ENCODE measurements at places on chromosomes 3 and 15.

GRCh38 chr3:187967993-187968392 lies 186.0 kb upstream of the LPP start:
- no peak for DNase-seq

DNA sequence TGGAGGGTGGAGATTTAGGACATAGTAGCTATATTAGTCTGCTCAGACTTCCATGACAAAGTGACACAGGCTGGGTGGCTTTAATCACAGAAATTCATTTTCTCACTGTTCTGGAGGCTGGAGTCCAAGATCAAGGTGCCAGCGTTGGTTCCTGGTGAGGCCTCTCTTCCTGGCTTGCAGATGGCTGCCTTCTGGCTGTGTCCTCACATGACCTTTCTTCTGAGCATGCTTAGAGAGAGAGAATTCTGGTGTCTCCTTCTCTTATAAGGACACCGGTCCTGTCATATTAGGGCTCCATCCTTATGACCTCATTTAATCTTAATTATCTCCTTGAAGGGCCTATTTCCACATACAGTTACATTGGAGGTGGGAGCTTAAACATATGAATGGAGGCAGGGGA lies 14.9 kb upstream of the SHC4 start:
- no peak for DNase-seq

- DNase-seq = no peak
These were observed 29.3 kb downstream of the GRAMD2A start for GRCh38 chr15:72168131-72168807.

DNA sequence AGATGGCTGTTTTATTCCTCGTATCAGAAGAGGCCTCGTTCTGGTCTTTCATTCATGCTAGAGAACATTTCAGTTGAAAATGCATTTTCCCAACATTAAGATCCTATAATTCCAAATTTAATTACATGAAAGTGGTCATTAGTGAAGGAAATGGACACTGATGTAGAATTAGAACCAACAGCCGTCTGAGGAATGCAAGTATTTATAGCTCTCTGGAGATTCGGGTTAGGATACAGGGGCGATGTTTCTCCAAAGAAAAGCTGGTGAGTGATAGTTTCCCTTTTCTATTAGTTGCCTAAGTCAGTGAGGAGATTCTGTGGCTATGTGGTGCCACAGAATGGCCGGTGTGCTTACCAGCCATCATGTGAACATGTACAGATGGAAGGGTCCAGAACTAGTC lies 109.0 kb upstream of the IL12A start:
- DNase-seq = no peak

- DNase-seq = no peak
These were observed 4.2 kb downstream of the MOBP start for GRCh38 chr3:39471652-39472051.

DNA sequence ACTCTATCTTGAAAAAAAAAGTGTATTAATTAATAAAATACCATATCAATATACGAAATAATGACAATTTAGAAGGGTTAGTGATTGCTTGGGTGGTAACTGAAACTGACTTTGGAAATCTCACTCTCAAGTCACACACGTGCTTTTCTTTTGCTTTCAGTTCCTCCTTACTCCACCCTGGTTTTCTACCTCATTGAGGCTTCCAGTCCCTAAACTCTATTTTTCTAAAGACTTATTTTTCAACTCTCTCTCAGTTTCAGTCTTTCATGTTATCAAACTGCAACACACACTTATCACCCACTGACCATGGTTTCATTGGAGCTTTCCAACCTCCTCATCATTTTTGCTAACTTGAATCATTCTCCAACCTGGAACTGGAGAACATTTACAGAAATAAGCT lies 23.5 kb downstream of the IL12A start:
- DNase-seq = peak; percentile 62

GRCh38 chr3:111277226-111277625 lies 205.6 kb downstream of the NECTIN3 start:
- DNase-seq = no peak

DNA sequence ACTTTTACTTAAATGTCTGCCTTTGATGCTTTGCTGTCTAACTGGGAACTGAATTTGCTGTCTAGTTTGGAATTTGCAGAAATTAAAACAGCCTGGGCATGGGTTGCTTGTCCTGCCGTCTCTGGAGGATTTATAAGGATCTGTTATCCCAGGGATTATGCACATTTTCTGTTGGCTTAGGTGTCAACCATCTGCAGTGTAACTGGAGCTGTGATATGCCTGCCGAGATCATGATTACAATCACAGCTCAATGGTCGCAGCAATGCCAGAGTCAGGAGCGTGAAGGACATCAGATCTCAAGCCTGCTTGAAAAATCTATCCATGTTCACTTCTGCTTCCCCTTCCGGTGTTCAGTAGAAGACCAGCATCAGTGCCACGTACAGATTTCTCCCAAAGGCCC lies 41.8 kb upstream of the SETMAR start:
- DNase-seq = no peak

DNA sequence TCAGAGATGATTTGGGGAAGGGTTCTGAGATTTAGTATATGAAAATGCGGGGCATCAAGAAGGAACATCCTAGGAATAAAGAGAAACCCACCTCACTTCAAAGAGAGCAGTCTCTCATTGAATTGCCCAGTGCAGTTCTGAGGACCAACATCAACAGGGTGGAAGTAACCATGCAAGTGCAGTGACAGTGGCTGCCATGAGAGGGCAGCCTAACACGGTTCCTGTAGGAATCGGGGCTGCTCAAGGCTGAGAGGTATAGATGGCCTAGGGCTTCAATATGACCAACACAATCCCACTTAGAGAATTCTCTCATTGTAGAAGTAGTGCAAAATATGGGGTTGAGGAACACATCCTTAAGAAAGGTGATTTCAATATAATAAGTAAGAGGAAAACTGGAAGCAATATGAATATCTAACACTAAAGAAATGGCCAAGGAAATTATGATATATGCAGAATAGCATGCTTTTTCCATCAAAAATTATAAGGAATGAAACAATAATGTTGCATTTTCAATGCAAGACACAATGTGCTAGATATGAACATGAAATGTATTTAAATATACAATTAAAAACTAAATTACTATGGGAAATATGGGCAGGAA lies 51.1 kb upstream of the ARRDC4 start:
- peak; percentile 74 for DNase-seq

GRCh38 chr3:46578973-46579755 lies 13.1 kb upstream of the LRRC2 start:
- DNase-seq = no peak

GRCh38 chr3:72950801-72951200 lies 45.8 kb upstream of the PPP4R2 start:
- no peak for DNase-seq

GRCh38 chr3:160837394-160837980 lies 81.5 kb downstream of the PPM1L start:
- peak; percentile 9 for DNase-seq

DNA sequence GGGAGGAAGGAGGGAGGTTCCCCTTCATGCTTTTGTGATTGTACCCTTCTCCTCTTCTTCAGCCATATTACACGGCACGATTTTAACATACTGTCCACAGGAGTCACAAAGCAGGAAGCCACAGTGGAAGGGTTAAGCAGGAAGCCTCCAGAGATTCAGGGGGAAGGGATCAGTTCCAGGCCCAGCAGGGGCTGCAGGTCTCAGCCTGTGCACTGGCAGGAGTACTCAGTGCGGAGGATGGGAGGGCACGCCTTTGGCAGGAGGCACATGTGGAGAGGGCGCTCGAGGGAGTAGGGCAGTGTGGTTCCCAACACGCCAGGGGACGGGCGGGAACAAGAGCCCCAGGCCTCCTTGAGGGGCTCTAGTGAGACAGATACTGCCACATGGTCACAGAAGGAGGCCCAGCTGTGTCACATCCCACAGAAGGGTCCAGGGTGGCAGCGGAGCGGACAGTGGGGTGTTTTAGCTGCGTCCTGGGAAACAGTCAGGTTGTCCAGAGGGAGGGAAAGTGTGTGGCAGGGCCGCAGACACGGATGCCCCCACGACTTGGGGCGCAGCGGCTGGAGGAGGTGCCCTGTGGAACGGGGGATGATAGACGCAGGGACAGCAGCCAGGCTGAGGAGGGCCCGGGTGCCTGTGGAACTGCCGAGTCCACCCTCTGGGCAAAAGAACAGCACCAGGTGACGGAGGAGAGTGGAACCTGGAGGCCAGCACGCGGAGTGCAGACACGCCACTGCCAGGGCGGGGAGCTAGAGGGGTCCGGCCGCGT lies 77.5 kb downstream of the CHSY1 start:
- no peak for DNase-seq

- no peak for DNase-seq
These were observed 26.3 kb downstream of the SCN11A start for GRCh38 chr3:39025222-39025970.

DNA sequence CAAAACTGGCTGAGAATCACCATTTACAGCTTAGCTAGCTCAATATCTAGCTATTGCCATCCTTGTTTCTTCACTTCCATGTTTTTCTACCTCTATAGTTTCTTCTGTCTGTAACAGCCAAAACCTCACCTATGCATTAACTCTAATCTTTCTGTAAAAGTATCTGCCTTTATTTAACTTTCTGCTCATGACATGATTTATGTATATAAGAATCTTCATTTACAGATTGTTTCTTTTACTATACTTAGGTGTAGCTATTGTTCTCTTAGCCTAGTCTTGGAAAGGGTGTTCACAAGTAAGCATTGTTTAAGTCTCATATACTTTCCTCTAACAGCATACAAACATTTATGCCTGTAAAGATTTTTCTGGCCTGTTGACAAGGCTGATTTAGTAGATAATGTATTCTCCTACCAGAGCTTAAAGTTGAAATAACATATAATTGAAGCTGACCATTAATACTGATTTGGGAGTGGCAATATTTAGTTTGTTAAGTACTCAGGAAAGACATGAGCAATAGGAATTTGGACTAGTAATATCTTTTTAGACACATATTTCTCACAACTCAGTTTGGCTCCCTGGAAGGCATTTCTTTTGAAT lies 9.4 kb downstream of the FILIP1L start:
- no peak for DNase-seq

GRCh38 chr3:58867621-58868020 lies 182.2 kb downstream of the CFAP20DC start:
- no peak for DNase-seq

- DNase-seq = no peak
These were observed 241.2 kb upstream of the FEZF2 start for GRCh38 chr3:62614527-62614926.

DNA sequence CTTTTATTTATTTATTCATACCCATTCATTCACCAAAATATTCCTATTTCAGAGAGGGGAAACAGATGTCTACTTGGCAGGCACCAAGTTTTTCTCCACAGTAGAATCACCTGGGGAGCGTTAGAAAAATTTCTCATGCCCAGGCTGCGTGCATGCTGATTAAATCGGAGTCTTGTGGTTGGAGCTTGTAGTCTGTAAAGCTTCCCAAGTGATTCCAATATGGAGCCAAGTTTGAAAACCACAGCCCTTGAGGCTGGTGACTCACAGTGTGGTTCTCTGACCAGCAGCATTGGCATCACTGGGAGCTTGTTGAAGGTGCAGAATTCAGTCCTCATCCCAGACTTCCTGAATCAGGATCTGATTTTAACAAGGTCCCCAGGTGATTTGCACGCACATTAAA lies 49.7 kb downstream of the PDHB start:
- no peak for DNase-seq

DNA sequence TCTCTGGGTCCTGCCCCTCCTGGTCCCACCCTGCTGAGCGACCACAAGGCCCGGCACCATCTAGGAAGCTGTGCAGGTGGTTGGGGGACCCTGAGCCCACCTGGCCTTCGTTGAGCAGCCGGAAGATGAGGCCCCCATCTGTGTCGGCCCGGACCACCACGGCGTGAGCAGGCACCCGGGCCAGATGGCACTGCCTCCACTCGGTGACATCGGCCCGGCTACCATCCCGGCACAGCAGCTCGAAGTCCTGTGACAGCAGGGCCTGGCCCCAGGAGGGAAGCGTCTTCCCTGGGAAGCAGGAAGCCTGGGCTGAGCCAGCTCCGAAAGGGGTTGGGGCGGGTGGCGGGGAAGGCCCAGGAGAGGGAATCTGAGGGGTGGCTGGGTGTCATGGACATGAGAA lies 12.6 kb downstream of the MELTF start:
- no peak for DNase-seq

DNA sequence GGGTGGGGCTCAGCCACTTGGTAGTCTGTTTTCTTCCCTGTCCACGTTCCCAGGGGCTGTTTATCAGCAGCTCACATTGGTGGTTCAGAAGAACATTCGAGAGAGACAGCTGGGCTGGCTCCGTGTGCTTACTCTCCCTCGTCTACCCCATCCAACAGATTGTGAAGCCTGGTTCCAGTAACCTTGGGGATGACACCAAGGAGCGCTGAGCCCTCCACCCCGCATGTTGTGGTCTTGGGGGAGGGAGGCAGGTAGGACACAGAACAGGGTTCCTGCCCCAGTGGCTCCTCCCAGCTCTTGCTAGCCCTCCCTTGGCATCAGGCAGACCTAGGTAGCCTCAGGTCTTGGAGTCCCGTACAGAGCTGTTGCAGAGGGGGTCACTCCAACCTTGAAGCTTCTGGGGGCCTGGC lies 33.1 kb downstream of the KLF13 start:
- no peak for DNase-seq

GRCh38 chr3:64267721-64268604 lies 42.7 kb upstream of the PRICKLE2 start:
- no peak for DNase-seq

DNA sequence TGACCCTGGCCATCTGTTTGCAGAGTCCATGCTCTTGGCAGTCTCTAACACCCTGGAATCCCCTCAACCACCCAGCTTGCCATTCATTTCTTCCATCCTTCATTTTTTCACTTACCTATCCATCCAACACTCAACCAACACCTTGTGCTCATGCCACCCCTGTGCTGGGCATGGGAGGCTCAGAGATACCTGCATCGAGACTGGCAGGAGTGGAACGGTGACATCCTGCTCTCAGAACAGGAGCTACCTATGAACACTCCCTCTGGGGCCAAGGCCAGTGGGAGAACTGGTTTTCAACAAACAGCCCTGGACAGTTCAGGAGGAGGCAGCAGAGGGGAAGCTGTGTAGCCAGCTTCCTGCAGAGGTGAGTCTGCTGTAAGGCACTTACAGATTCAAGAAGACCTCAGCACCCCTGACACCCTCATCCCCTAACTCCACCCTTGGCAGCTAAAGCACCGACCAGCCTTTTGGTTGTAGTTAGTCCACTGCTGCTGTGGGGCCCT lies 19.5 kb upstream of the ATP2B2 start:
- no peak for DNase-seq

- DNase-seq = no peak
These were observed 100.5 kb downstream of the CFAP44 start for GRCh38 chr3:113340785-113341184.
